ENCODE measurements at places on chromosomes 7 and 10. TPM values are rescaled to one million over a fixed set of nuclear protein-coding genes. Genes with fewer than 3 reads are reported as not detected.

GRCh38 chr7:76211216-76211615, 9.5 kb downstream of the SRRM3 start:
- no peak for DNase-seq

DNA sequence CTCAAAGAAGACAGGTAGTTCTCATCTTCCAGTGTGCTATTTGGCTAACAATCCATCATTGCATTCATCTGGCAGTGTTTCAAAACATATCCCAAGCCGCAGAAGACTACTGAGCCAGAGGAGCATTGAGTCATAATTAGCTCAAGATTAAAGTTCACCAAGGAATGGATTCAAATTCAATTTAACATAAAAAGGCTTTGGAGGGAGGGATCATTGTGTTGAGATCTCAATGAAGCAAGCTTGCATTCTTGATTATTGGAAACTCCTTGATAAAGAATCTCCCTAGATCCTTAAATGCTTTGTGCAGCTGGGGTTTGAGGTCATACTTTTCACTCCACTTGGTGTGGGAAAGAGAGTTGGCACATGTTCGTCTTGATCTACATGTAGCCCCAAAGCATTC, 142.8 kb upstream of the SEMA3A start:
- DNase-seq, result no peak

DNA sequence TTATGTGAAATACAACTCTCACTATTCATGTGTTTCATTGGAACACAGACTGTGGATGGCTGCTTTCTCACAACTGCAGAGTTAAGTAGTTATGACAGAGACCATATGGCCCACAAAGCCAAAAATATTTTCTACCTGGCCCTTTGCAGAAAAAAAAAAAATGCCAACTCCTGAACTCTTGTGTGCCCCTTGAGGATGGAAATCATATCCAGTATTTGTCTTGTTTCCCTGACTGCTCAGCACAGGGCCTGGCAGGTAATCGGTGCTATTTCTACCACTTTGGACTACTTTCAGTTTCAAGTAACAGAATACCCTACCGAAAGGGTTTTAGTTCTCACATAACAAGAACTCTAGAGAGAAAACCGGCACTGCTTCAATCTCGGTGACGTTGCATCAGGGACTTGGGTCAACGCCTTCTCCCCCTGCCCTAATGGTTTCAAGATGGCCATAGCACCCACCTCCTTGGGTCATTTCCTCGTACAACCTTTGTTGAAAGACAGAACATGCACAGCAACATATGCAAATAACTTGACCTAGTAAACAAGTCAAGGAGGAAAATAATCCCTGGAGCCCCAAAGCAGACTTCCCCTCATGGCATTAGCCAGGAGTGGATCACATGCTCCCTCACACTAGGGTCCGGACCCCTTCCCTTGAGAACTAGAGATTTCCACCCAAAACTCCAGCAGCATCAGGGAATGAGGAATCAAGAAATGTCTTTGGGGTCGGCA, 11.8 kb upstream of the GPNMB start:
- no peak for DNase-seq

GRCh38 chr7:36677769-36678437, 46.4 kb downstream of the AOAH start:
- no peak for DNase-seq

The SEMA3D gene
- total RNA-seq, result 5.9 TPM

The GPER1 gene
- 4.5 TPM for total RNA-seq

The AKR1B1 gene
- 66.0 TPM for total RNA-seq

The MDH2 gene
- total RNA-seq, result 58.7 TPM

DNA sequence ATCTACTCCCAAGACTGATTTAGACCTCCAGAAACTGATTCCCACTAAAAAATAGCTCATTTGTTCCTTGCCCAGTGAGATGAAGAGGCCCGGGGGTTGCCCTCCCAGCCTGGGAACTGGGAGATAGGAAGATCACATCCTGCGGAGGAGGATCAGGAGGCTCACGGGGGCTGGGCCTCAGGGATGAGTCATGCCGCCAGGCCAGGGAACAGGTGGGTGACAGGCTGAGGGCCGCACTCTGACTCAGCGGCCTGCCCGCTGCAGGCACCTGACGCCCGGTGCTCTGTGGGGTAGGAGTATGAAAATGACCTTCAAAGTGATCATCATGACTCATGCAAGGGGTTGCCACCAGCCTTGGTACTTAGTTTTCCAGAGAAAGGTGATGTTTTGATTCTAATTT, 104.5 kb upstream of the ZPBP start:
- DNase-seq, result no peak

DNA sequence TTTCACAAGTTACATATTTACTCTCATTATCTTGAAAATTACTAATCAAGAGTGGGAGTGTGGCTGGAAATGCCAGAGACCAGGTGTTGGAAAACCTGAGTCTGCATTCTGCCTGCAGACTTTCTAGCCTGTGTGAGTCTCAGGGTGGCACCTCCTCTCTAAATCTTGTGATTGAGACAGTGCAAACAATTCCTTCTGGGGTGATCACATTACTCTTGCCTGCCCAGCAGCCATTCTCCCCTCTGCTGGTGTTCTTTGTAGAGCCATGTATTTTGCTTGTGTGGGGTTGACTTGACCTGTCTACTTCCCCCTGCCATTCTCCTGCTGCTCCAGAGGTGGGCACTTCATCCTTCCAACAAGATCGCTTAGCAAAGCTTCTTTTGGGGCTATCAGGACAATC, 101.1 kb downstream of the RAPGEF5 start:
- DNase-seq, result no peak

- no peak for DNase-seq
These were observed 187.2 kb upstream of the MBL2 start for GRCh38 chr10:52959810-52960209.

DNA sequence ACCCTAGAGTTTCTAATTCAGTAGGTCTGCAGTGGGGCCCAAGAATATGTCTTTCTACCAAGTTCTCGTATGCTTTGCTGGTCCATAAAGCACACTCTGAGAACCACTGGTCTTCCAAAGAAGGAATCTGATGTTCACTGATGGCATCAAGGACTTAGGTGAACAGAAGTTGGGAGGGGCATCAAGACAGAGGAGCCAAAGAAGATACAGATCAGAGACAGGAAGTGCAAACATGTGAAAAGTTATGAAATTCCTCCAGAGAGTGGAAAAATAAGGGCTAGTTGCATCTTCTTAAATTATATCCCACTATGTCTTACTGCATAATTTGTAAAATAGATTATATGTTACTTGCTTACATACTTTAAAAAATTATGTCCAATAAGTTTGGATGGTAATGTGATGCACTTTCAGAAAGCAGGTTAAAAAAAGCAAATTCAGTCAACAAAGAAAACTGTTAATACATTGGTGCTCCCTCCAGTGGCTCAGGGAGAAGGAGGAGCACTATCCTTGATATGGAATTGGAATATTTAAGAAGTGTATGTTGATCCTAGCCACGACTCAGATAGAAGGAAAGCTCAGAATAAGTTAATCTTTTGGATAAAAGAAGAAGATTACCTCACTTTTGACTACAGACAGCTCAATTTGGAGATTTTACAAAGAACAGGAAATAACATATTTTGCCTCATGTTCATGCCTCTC, 35.8 kb downstream of the CREB3L2 start:
- no peak for DNase-seq

DNA sequence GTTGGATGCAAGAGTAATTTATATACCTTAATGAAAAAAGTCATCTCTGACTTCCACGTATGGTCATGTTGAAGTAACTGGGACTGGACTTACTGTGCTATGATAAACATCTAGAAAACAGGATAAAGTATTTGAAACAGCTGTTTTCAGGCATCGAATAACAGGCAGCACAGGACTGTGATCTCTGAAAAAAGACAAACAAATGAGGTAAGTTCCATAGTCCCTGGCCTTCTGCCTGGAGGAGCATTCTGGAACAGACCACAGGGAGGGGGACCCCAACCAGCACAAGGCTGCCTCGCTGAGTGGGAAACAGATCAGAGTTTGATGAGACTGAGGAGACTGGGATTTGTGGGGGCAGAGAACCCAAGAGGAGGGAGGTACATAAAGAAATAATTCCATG, 89.1 kb upstream of the HABP2 start:
- no peak for DNase-seq

GRCh38 chr7:5694912-5695726, 86.3 kb downstream of the RNF216 start:
- no peak for DNase-seq

The UNCX gene
- total RNA-seq, result not detected

The ZNF853 gene
- total RNA-seq, result 5.6 TPM

GRCh38 chr10:20740120-20740519, 157.0 kb downstream of the NEBL start:
- DNase-seq, result no peak

DNA sequence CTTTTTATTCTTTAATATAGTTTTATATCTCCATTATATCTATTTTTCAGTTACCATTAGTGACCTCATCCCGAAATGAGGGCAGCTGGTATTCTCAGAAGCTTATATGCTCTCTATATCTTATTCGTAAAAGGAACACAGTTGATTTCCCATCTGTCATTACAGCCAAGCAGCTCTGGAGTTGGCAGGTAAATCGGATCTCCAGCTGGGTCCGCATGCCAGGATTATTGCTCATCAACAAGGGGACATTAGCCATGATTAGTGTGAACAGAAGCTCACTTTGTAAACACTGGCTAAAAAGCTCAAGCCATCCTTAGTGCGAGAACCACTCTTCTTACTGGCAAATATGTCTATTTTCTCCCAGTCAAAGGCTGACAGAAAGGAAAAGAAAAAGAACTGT, 180.3 kb downstream of the NPSR1 start:
- DNase-seq, result no peak

The NUTM2A gene
- total RNA-seq, result 0.48 TPM

The POLR3A gene
- 18.5 TPM for total RNA-seq

DNA sequence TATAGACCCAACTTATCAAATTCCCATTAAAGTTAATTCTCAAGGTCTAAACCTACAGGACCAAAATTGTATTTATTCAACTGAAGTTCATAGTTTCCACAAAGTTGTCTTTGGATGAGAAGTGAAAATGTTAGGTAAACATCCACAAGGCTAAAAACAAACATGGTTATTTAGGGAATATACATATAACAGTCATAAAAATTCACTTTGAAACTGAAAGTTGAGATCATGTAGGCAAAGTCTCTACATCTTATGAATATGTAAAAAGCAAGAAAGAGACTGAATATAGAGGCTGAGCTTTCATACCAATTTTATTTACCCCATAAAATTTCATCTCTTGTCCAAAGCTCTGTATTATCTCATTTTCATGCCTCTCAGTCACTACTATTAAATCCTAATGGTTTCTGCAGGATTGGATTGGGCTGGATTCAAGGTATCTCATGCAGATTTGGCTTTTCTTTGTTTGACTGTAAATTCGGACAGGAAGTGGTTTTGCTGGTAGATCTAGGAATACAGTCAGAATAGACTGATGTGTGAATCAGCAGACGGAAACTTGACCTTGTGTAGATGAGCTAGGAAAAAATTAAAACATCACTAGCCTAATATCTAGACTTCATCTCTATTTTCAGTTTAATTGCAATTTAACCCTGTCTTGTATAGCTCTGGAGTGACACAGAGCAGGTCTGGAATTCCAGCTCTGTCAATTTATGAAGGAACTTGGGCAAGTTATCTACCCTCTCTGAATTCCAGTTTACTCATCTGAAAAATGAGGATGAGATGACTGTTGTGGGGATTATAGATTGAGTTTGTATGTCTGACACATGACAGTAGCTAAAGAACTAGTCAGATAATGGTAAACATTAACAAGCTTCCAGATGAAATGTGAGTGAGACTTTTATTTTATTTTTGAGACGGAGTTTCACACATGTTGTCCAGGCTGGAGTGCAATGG, 27.3 kb upstream of the SKAP2 start:
- DNase-seq, result no peak

Measured in omental fat pad (tissue), 4 donors.